ENCODE measurements at places on chromosomes 12 and 14.

GRCh38 chr14:93104961-93105360 is 10.8 kb downstream of the ITPK1 start:
- no peak for DNase-seq

- no peak for DNase-seq
Measured at GRCh38 chr14:100096656-100097055, 31.4 kb downstream of the EVL start.

DNA sequence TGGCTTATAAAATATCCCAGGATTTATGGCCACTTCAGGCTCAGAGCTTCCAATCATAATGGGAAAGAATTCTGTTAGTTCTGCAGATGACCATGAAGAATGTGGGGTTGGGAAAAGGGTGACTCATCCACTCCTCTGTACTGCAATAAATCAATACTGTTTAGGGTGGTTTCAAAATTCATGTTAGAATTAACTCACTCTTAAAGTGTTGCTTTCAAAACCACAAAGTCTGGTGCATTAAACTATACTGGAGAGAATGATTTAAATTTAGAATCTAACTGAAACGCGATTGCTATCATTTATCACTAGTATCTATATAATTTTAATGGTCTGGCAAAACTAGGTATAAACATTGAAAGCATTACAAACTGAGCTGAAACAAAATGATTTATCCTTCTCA is 798 bp downstream of the CCDC198 start:
- no peak for DNase-seq

DNA sequence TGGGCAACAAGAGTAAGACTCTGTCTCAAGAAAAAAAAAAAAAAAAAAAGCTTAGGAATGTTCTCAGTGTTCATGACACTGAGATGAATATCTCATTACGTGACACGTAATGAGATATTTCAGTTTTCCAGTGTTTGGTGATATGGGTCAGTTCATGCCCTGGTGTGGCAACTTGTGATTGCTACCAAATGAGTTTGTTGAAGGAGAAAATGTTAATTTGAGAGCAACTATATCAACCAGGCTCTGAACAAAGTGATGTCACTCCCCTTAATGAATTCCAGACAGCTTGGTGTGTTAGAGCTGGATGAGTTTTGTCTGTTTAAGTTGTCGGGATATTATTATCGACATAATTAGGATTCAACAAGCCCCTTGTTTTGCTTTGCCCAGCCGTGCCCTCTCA is 211.7 kb downstream of the DPF3 start:
- no peak for DNase-seq

GRCh38 chr12:57119294-57120085 is 8.3 kb upstream of the STAT6 start:
- DNase-seq, result no peak

DNA sequence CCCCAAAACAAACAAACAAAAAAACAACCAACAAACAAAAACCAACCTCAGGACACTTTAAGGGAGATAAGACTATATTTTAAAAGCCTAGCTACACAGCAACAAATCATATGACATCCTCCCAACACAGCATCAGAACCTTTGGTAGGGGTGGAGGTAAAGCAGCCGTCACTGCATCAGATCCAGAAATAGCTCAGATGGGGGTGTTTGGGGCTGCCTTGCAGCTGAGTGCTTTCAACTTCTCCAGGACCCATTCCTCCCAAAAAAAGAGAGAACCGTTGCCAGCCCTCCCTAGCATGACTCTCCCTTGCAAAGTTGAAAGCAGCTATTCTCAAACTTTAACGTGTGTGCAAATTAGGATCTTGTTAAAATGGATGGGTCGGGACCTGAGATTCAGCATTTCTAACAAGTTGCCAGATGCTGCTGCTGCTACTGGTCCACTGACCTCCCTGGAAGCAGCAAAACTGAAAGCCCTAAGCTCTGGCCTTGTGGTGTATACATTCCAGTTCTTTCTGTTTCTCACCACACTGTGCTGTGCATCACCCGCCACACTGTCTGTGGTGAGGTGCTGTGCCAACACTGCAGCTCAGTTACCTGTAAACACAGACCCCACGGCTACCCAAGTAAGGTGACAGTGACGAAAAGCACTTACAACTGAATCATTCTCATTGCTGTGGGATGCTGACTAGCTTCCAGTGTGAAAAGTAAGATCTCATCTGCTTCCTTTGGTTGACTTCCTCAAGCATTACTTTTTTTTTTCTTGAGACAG is 54.0 kb downstream of the SLC38A1 start:
- DNase-seq, result no peak

GRCh38 chr14:64753999-64754398 is 49.8 kb downstream of the PLEKHG3 start:
- no peak for DNase-seq

DNA sequence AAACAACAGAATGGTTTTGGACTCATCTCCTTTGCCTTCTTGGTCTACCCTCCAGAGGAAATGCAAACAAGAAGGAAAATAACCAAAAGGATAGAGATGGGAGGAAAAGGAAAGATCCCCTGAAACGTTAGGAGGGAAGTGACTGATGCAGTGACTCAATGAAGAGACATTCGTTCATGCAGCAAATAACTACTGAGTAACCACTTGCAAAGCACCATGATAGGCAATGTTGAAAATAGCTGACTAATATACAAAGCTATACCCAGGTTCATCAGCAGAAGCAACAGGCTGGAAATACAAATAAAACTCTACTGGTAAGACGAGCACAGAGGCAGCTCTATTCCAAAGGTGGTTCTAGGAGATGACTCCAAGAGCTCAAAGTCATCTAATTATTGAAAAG is 41.8 kb downstream of the R3HDM2 start:
- DNase-seq, result no peak

- peak; percentile 78 for DNase-seq
Measured at GRCh38 chr12:11486623-11487444, 91.5 kb upstream of the PRB2 start.

DNA sequence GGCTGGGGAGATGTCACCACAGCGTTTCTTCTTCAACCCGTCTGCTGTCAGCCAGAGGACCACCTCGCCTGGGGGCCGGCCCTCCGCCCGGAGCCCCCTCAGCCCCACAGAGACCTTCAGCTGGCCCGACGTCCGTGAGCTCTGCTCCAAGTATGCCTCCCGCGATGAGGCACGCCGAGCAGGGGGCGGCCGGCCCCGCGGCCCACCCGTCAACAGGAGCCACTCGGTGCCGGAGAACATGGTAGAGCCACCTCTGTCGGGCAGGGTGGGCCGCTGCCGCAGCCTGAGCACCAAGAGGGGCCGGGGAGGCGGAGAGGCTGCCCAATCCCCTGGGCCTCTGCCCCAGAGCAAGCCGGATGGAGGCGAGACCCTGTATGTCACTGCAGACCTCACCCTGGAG is 38.8 kb downstream of the PLEKHG3 start:
- no peak for DNase-seq

- DNase-seq, result no peak
Measured at GRCh38 chr12:75585330-75585729, 73.9 kb upstream of the KRR1 start.

DNA sequence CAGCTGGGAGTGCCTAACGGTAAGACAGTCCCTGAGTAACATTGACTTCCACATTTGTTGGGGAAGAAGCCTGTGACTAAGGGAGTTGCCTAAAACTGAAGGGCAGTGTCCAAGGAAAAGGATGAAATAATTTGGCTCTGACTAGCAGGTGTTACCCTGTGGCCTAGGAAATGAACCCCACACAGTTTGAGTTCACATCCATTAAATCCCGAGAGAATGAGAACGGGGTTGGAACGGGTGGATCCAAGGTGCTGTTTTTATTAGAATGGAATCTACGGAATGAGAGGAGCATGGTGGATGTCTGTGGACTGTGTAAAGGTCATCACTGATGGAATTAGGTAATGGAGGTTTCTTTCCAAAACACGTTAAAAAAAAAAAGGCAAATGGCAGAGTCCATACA is 324.0 kb downstream of the MED13L start:
- no peak for DNase-seq

DNA sequence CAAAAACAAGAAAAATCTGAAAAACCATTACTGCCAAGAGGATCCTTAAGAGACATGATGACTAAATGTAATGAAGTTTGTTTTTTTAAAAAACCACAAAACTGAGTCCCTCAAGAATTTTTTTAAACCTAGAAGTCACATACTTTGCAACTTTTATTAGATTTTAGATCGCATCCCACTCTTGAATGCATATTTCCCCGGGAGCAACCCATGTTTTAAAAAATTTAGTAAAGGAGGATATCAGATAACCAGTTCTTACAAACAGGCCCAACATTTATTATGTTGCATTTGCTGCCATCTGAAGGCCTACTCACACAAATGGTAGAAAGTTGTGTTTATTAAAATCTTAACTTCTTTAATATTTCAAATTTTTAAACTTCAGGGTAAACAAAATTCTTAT is 44.3 kb upstream of the CCT2 start:
- DNase-seq, result no peak

GRCh38 chr14:74981833-74982232 is 20.9 kb upstream of the EIF2B2 start:
- DNase-seq, result no peak

- DNase-seq, result peak; percentile 65
Measured at GRCh38 chr14:50560931-50561285, 963 bp downstream of the ATL1 start.

DNA sequence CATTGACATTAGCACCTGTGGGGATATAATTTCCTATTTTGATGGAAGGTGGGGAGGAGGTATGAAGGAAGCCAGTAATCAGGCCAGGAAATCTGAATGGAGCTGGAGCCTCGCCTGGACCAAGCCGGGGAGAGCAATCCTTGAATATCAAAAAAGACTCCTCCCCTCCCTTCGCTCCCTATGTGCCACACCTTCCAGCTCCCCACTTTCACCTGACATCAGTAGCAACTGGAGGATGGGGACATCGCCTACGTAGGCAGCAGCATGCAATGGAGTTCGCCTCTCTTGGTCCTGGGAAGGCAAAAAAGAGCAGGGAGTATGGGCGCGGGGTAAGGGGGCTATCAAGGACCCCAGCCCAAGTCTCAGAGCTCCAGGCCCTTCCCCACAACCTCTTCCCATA is 1.1 kb downstream of the ANKRD52 start:
- DNase-seq, result no peak

GRCh38 chr14:104263675-104264358 is 125.4 kb downstream of the KIF26A start:
- DNase-seq, result no peak

GRCh38 chr12:47281667-47282171 is 202.0 kb upstream of the AMIGO2 start:
- DNase-seq, result no peak

GRCh38 chr12:71581206-71581605 is 82.4 kb downstream of the ZFC3H1 start:
- DNase-seq, result no peak

DNA sequence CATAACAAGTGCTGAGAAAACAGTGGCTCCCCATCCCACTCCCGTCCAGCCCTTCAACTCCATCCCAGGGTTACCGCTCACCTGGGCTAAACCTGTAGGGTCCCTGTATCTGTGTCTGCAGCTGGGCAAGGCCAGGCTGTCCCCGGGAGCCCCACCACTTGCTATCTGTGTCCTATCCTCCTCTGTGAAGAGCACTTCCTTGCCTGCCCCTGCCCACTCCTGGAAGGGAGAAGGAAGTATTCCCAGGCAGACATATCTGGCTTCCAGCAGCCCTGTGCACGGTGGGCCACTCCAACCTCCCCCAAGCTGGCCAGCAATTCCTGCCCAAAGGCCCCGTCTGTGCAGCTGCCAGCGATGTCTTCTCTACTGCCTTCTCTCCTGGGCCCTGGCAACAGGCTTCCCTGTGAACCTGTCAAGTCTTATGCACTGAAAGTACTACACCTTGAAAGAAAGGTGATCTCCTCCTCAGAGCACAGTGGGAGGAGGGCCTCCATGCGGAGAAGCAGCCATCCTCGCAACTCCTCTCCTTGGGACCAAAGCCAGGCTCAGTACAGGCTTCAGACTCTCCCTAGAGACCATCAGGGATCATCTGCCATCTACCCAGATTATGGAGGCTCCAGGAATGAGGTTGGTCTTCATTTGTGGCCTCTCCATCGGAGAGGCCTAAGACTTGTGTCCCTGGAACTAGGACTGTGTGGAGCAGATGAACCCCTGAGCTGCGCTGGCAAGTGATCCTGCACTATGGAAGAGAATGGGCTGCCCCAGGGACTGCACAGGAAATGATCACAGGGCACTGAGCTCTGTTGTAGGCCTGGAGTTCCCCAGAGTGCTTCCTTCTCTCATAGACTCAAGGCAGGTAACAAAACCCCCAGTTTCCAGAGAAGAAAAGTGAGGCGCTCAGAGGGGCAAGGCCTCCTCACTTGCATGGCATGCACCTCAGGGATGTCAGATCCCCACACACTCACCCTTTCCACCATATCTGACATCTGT is 663.6 kb downstream of the BCL11B start:
- DNase-seq, result no peak

GRCh38 chr12:110203546-110203945 is 77.5 kb upstream of the ATP2A2 start:
- no peak for DNase-seq

DNA sequence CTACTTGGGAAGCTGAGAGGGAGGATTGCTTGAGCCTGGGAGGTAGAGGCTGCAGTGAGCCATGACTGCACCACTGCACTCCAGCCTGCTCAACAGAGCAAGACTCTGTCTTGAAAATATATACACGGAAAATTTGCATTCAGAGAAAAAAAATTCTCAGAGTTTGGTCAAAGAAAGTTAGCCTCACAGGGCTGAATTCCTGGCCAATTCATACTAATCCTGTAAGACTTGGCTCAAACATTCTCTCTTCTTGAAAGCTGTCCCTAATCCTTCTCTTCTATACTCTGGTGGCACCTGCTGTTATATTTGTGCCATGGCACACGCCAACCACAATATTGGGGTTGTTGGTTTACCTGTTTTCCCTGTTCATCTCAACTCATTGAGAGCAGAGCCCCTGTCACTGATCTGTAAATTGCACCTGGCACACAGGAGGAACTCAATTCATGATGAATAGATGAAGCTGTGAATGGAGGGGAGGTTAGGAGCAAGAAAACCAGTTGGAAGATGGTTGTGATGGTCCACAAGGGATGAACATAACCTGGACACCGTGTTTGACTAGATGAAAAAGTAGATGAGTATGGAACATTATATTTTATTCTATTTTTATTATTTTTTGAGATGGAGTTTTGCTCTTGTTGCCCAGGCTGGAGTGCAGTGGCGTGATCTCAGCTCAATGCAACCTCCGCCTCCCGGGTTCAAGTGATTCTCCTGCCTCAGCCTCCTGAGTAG is 36.8 kb upstream of the SPTSSA start:
- peak; percentile 34 for DNase-seq

GRCh38 chr12:128326406-128326805 is 59.4 kb downstream of the TMEM132C start:
- no peak for DNase-seq

DNA sequence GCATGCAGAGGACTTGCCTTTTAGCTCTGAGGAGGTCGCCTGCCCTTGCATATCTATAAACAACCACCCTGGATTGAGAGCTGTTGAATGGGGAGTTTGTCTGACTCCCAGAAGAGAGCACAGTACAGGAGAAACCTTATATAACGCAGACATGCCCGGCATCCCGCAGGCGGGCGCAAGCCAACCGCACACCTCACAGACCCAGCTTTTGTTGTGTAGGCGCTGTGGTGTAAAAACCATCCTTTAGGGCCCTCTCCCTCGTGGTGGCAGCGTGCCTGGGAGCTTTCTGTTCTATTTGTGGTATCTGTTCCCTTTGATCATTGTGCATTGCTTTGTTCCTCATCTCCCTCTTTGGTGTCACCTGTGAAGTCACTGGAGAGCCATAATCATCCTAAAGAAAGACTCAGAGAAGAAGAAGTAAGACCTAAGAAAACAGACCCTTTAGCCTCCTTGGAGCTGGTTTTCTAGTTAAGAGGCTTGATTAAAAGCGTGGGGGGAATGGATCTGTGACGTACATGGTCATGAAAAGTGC is 77.7 kb downstream of the ETV6 start:
- no peak for DNase-seq

Data from NCI-H1436 (cell line).